ENCODE measurements at places on chromosomes 16 and 17.

DNA sequence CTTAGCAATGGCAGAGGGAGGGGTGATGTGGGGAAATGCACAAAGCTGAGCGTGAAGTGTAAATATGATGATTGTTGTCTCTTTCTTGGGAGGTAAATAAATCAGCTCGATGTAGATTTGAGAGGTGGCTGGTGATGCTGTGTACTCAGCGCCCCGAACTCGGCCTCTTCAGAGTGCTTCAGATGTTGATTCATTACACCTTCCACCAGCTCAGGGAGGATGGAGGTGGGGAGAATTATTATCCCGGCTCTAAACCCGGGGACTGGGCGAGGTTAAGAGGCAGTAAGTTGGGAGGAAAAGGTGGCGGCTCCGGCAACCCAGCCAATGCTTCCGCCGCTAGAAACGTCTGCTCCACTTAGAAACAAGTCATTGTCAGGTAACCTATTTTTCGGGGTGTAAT is 86.5 kb downstream of the RPA1 start:
- DNase-seq: no peak

DNA sequence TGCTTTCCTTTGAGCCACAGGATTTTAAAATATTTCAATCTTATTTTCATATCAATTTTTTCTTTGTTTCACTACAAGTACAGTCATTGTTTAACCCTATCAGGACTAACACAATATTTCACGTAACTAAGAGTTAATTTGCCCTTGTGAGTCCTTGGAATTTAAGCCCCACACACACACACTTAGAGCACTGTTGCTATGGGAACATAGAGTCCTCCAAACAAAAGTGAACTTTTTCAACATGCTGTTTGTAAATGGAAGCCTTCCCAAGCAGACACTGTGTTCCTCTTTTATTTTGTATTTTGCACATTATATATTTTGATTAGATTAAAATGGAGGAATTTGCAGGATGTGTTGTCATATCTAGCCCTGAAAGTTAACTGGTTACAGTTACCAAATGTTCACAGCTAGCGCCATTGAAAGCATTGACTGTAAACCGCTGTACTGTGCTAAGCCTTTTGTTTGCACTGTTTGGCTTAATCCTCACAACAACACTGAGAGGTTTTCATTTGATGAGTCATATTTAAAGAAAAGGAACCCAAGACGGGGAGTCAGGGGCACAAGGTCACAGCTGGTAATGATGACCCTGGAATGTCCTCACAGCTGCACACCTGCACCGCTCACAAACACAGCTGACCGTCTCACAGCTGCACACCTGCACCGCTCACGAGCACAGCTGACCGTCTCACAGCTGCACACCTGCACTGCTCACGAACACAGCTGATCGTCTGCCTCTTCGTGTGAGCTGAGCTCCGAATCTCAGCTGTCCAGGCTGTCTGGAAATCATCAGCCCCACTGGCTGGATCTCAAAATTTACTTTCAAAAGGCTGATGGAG is 6.3 kb downstream of the HSBP1 start:
- no peak for DNase-seq

DNA sequence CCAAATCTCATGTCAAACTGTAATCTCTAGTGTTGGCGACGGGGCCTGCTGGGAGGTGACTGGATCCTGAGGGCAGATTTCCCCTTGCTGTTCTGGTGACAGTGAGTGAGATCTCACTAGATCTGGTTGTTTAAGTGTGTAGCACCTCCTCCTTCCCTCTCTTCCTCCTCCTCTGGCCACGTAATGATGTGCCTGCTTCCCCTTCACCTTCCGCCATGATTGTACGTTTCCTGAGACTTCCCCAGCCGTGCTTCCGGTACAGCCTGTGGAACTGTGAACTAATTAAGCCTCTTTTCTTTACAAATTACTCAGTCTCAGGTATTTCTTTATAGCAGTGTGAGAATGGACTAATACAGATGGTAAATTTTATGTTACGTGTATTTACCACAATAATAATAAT is 49.2 kb downstream of the METTL16 start:
- DNase-seq: no peak

DNA sequence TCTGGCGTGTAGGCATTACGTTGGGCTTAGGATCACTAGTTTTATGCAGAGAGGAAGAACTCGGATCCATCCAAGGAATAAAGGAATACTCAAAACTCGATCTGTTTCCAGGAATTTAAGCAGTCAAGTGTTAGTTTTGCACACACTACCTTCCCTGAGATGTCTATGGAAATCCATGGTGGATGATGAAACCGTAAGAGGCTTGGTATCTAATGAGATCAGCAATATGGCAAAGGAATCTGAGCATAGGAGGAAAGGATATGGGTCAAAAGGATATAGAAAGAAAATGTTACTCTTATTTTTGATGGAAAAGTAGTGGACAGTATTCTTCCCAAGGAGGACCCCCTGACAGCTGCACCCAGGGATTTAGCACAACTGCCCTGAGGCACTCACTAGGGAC is 59.6 kb downstream of the SMG6 start:
- DNase-seq: no peak

DNA sequence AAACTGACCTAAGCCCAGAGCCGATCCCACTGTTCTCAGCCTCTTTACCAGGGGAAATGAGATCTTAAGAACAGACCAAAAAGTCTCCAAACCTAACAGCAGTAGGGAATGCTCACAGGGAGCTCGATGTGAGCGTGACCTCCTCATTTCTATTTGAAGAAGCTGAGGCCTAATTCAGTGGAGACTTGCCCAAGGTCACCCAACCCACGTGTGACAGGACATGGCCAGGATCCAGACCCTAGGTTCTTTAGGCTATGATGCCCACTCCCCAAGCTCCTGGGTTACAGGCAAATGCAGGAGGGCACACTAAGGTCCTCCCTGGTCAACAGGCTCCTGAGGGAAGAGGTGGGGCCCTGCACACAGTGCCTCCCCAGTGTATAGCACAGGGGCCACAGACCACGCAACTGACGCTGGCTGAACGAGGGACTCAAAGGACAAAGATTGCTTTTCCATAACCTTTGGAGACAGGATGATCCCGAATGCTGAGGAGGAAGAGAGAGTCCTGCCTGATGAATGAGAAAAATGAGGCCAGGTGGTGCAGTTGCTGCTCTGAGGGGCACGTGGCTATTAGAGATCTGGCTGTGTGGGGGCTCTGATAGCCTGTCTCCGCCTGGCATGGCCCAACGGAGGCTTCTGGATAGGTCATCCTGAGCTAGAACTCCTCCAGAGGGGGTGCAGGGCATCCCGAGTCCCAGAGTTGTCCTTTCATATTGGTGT is 24.0 kb downstream of the MAP3K14 start:
- DNase-seq: no peak

DNA sequence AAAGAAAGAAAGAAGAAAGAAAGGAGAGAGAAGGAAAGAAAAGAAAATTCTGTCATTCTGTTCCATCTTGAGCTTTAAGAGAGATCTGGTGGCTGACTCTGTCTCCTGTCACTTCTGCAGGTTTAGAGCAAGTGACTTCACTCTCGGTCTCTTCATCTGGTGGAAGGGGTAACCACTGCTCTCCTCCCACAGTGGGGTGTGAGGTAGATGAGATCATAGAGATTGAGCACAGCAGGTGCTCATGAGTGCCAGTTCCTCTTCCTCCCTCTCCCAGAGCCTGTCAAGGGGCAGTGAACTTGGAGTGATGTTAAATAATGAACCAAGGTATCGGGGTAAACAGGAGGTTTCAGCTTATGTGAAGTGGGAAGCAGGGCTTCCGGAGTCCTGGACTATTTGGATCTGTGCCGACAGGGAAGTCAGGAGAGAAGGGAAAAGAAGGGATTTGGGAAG is 47.7 kb downstream of the BEAN1 start:
- no peak for DNase-seq

GRCh38 chr16:48000622-48001021 is 155.2 kb downstream of the ABCC12 start:
- DNase-seq: no peak

- DNase-seq: no peak
Observed at GRCh38 chr16:4947722-4948503, 10.2 kb upstream of the SEC14L5 start.

DNA sequence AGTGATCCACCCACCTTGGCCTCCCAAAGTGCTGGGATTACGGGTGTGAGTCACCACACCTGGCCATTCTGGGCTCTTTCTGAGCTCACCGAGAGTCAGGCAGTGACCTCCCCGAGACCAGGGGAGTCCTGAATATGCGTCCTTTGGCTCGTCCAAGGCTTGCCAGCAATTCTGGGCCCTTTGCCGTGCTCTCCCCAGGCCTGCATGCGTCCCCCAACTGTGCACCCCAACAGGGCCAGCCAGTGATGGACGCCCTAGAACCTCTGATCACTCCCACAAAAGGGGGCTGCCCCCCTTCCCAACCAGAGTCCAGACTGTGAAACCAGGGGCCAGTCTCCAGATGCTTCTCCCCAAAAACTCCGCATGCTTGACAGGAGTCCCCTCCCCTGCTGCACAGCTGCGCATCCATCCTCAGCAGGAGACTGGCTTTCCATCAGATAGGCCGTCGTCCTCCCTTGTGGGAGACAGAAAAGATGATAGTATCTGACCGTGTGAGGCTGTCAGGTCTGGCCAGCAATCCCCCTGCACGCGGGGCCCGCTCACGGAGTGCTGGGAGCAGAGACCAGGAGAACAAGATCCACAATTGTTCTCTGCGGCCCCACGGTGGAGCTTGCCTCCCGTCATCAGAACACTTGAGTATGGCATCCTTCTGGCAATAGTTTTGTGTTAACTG is 15.5 kb downstream of the HS3ST6 start:
- no peak for DNase-seq

DNA sequence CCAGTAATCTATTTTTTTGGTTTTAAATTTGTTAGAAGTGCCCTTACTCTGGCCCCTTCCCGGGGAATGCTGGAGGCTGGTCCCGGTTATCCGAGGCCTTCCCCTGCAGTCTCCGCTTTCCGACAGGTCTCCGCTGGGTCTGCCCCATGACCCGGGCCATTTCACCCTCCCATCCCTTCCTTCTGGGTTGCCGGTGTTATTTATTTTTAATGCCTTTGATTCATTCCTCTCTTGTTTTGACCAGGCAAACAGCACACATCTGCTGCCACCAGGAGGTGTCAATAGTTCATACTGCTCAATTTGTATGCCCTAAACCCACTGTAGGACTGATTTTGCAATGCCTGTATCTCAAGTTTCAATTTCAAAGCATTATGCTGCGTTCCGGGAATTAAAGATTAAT is 113.2 kb upstream of the IRX5 start:
- peak; percentile 8 for DNase-seq

GRCh38 chr17:31510308-31511194 is 119.1 kb downstream of the RAB11FIP4 start:
- no peak for DNase-seq

DNA sequence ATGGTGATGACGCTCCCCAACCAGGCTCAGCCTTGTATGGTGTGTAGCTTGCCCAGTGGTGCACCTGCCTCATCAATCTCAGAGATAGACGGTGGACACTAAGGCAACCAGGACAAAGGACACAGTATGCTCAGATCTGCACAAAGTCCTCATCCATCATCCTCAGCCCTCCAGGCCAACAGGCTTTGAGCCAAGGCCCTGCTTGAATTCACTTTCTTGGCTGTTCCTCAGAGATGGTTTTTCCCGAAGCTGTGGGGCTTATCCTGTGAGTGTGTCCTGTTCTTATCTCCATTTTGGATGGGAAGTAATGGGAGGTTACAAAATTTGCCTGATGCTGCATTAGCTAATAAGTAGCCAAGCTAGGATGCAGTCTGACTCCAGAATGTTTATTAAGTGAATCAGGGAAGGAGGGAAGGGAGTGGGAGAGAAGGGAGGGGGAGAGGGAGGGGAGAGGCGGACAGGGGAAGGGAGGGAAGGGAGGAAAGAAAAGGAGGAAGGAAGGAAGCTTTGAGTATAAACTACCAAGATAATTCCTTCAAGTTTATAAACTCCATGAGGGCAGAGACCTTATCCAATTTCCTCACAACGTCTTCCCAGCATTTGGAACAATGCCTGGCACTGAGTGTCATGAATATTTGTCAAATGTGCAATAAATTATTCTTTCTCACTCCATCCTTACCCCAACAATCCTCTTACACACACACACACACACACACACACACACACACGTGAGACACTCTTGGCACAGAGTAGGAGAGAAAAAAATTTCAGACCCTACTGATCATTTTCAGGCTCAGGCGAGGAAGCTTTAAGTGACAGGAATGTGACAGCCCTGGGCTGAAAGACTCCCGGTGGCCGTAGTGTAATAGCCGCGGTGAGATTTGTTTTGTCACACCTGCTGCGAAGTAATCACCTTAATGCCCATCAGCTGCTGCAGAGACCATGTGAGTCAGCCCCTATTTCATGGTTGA is 84.3 kb downstream of the BMERB1 start:
- DNase-seq: no peak

DNA sequence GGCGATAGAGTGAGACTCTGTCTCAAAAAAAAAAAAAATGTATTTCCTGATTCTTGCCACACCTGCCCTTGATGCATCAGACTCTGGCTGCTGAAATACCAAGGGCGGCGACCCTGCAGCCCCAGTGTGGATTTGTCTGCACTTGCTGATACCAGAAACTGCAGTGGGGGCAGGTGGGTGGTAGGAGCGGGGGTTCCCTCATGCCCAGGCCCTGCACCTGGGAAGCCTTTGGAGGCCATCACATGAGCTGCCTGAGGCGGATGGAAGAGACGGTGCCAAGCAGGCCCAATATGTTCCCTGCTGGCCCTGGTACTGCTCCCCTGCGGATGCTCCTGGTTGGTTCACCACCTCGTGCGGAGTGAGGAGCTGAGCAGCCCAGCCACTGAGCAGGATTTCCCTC is 50.6 kb downstream of the MARF1 start:
- no peak for DNase-seq

GRCh38 chr16:85061566-85061965 is 34.0 kb downstream of the KIAA0513 start:
- no peak for DNase-seq

- DNase-seq: no peak
Observed at GRCh38 chr16:67873435-67874370, 851 bp downstream of the EDC4 start.

Measured in nephron progenitor cell (in vitro differentiated cells).